ENCODE measurements at places on chromosomes 1 and 21.

DNA sequence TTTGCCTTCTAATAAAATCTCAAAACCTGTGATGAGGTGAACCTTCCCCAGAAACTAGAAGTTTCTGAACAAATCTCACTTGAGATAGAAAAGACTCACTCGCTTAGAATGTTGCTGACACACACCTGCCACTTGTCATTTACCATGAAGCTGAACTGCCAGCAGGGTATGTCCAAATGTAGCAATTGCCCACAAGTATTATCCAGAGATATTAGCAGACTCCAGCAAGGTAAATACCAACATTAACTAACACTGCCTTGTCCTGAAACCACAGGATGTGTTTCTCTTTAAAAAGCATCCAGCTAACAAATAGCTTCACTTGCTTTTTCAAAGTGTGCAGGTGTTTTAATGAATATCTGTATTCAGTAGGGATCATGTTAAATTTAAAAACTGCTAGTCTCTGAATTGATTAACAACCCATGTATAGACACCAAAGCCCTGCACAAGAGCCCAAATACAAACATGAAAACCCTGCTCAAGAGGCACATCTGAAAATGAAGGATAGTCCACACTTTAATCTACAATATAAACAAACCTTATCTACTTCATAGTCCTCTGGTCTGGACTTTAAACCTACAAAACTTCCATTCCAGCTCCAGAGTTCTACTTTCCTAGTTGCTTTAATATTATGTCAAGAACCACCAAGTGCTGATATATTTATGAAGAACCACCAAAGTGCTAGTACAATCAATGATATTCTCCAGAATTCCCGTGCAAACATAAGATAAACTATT is 19.3 kb downstream of the KRTAP8-1 start:
- no peak for DNase-seq

- DNase-seq, result no peak
These were observed 96.4 kb upstream of the RGS4 start for GRCh38 chr1:162972773-162973172.

GRCh38 chr1:198713081-198713480 is 74.2 kb downstream of the PTPRC start:
- no peak for DNase-seq

- DNase-seq, result no peak
These were observed 42.1 kb downstream of the YARS1 start for GRCh38 chr1:32774950-32775634.

DNA sequence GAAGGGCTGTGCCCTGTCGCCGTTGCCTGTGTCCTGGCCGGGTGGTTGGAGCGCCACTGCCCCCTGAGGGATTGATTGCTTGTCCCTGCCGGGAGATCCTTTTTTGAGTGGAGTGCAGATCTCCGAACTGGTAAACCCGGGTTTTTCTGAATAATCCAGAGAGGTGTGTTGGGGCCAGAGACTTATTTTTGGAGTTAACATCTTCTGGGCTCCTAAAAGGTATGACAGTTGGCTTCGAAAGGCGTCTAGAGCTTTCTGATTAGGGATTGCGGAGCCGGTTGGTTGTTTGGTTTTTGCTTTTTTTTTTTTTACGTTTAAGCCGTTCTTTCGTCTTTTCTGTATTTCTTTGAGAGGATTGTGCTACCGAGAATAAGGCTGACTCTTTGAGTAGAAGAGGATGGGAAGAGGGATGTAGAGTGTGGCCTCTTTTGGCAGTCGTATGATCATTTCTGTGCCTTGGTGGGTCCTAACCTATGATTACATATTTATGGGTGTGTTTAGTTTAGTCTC is 756 bp downstream of the RLF start:
- peak; percentile 2 for DNase-seq

GRCh38 chr1:203661572-203661971 is 34.9 kb downstream of the ATP2B4 start:
- DNase-seq, result no peak

All from CD4-positive, alpha-beta T cell (primary cell).